ENCODE measurements at places on chromosomes 11 and 22. TPM values are rescaled to one million over a fixed set of nuclear protein-coding genes. Genes with fewer than 3 reads are reported as not detected.

Gene DDT
- 158 TPM for polyA plus RNA-seq

Gene EHF
- not detected for polyA plus RNA-seq

Gene GTSE1
- polyA plus RNA-seq, result not detected

Gene CCND1
- 9.6 TPM for polyA plus RNA-seq

Gene SMC1B
- polyA plus RNA-seq, result not detected

Gene MRGPRE
- not detected for polyA plus RNA-seq

Gene ACCS
- polyA plus RNA-seq, result 2.1 TPM

Gene ARHGAP8
- polyA plus RNA-seq, result not detected

Gene FOLR2
- polyA plus RNA-seq, result 16.1 TPM

Gene LAYN
- not detected for polyA plus RNA-seq

Gene SPTBN2
- not detected for polyA plus RNA-seq

Measured in IgD-negative memory B cell (primary cell).